ENCODE measurements at places on chromosomes 1 and 21.
A peak's percentile ranks its signal among the peaks of the same experiment; 100 is the strongest.

DNA sequence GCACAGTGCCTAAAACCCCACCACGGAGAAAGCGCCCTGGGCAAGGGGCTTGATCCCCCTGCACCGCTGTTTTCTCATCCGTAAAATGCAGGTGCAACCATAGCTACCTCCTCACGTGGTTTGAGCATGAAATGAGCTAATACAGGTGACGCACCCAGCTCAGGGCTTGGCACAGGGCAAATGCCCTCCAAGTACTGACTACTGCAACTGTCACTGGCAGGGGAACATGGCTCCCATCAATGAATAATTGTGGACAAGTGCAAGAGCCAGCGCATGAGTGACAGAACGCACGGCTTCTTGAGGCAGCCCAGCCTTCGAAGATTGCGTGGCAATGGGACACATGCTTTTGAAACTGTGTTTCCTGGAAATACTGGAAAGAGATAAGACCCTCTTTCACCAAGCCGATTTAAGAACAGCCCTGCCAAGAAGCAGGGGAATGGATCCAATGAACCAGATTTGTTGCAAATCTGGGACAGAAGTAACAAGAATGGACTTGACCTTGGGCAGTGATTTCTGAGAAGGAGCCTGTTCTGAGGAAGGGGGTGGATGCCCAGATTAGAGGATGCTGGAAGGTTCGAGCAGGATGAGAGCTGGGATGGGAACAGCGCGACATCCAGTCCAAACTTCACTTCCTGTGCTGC, 92.8 kb upstream of the IFFO2 start:
- DNase-seq, result no peak

DNA sequence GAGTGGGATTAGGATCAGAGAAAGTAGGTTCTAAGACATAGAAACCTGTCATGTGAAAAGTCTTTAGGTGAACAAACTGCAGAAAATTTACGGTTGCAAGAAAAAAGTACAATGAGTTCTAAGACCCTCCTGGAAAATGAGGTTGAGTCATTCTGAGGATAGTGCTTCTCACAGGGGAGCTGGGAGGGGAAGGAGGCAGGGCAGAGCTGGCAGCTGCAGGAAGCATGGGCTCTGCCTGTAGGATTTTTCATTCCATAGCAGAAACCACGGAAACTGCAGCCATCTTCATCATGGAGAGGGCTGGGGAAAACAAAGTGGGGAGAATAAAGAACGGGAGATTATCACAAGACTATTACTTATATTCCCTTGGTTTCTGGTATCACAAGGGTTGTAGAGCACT, 25.8 kb upstream of the THEM4 start:
- no peak for DNase-seq

- DNase-seq, result peak; percentile 57
Observed at GRCh38 chr1:113253187-113253586, 137.1 kb upstream of the MAGI3 start.

DNA sequence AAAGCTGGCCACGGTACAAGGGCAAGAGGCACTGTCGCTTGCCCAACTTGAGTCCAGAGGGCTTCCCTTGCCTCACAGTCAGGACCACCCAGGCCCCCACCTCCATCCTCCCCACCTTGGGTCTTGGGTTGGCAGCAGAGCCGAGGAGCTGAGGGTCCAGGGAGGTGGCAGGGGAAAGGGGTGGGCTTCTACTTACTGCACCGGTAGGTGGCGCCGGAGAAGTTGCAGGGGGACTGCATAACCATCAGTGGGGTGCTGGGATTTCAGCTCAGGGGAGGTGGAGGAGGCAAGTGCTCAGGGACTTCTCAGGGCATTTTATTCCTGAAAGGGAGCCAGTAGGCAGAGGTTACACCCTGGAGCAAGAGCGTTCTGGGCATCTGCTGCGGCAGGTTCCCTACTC, 44.0 kb downstream of the TRIM62 start:
- no peak for DNase-seq

DNA sequence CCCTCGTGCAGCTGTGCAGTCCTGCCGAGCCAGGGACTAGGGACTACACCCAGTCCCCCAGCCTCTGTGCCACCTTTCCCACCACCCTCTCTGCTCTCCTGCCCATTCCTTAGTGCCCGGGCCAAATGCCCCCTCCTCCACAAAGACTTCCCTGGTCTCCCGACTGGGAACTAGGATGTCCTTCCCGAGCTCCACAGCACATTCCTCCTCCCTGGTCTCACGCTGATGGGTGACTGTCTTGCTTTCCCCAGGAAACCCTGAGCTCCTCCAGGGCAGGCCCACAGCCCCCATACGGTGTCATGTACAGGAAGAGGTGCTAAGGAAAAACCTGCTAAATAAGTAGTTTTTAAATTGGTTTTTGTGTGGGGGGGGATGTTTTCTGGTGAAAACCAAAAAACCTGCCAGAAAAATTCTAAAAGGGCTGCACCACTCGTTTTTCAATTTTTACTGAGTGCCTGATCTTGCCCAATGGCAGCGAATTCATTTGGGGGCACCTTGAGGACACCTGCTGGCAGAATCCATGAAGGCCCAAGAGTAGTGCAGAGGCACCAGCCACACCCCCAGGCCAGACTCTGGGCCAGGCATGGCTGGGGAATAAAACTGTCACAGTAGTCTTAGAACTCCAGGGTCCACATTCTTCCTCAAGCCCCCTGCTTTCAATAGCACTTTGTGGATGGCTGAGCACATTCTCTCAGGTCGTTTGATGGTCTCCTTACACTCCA, 50.4 kb downstream of the GLIS1 start:
- no peak for DNase-seq

DNA sequence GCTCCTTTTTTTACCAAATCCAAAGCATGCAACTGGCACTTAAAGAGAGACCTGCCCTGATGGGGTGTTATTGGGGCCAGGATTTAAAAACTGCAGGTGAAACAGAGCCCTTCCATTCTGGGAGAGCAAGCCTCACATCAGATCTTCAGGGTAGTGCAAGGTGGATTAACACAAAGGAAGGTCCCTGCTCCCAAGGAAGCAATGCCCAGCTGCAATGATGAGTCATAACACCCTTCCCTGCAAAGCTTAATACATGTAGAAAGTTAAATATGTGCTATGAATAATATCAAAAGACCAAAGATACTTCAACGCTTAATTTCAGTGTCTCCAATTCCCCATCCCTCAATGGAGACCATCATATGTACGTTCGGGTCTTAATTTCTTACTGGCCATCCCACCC, 508.0 kb downstream of the OMA1 start:
- DNase-seq, result no peak

DNA sequence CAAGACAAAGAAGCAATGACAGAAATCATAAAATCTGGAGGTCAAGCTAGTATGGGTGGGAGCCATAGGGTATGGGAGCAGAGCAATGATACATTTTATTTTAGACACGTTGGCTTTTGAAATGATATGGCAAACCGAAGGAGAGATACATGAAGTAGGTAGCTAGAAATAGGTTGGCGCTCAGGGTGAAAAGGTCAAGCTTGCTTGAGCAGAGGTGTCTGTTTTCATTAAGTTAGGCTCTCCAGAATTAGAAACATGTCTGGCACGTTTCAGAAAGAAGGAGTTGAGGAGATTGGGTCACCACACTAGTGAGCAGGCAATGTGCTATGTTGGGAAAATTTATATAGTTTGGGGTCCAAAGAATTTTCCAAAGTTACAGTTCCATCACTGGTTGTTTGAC, 151.4 kb downstream of the AMY1C start:
- DNase-seq, result no peak

GRCh38 chr1:42746436-42747105, 6.5 kb upstream of the CLDN19 start:
- no peak for DNase-seq

DNA sequence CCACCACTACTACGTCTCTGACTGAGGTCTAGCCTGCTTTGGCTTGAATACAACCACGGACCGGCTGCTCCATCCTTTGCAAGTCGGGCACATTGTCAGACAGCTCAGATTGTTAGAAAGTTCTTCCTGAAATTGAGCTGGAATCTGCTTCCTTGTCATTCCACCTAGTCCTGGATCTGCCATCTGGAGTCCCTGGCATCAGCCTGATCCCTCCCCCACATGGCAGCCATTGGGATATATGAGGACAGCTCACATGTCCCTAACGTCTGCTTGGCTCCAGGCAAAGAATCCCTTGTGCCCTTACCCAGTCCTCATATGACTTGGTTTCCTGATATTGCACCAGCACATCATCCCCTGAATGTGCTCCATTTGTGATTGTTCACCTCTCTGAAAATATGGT, 56.3 kb upstream of the SYT6 start:
- DNase-seq, result no peak

- no peak for DNase-seq
Observed at GRCh38 chr1:192775631-192776030, 33.2 kb upstream of the RGS2 start.

DNA sequence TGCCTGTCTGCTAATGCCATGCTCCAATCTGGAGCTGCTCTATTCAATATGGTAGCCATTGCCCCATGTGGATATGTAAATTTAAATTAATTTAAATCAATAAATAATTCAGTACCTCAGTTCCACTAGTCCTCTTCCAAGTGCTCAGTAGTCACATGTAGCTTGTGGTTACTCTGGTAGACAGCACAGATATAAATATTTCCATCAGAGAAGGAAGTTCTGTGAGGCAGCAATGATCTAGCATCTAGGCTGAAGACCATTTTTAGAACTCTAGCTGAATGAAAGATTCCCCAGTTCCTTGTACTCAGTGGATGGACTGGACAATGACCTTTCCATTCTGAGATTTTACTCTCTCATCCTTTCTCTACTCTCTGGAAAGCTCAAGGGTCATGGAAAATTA, 25.8 kb upstream of the CAPZB start:
- DNase-seq, result no peak

DNA sequence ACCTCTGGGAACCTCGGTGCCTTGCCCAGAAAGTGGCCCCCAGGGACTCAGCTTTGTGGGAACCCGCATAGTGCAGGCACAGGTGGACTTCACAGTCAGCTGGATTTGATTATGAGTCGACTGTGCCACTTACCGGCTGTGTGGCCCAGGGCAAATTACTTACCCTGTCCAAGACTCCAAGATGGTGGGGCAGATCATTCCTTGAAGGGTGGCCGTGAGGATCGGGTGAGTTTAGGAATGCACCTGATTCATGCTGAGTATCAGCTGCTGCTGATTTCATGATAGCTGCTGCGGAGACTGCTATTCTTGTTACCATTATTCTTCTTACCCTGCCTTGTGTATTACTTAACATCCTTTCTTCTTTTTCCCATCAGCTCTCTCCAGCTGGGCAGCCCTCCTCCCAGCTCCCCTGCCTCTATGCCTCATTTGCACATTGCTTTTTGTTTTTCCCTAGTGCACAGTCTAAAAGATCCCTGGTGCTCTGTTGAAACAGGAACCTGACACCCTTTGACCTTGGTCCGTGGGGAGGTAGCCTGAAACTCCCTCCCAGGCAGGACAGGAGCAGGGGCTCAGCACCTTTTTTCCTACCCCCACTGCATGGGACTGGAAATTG, 40.5 kb upstream of the FHAD1 start:
- no peak for DNase-seq

DNA sequence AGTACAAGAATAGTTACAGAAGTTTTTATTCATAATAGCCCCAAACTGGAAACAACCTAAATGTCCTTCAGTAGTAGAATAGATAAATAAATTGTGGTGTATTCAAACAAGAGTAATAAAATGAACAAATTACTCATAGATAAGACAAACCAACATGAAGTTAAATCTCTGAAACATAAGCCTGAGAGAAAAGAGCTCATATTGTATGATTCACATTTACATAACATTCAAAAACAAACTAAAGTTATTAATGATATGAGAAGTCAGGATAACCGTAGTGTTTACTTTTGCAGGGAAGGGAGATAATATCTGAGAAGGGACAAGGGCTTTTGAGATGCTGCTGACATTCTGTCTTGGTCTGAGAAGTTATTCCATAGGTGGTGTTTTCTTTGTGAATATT, 13.5 kb downstream of the STPG1 start:
- no peak for DNase-seq

DNA sequence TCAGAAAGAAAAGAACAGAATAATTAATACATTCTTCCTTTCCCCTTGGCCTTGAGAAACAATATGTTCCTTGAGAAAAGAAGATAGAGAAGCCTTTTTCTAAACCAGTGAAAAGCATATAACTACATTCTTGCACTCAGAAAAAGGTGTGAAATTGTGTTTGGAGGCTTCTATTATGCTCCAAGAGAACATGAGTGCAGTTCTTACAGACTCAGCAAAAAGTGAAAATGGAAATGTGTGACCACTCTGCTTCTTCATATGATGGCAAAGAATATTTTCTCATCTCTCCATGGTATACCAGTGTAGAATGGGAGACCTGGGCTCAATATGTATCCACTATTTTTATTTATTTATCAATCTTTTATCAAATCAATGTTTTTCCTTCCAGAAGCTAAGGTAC, 43.2 kb downstream of the ALG14 start:
- no peak for DNase-seq

DNA sequence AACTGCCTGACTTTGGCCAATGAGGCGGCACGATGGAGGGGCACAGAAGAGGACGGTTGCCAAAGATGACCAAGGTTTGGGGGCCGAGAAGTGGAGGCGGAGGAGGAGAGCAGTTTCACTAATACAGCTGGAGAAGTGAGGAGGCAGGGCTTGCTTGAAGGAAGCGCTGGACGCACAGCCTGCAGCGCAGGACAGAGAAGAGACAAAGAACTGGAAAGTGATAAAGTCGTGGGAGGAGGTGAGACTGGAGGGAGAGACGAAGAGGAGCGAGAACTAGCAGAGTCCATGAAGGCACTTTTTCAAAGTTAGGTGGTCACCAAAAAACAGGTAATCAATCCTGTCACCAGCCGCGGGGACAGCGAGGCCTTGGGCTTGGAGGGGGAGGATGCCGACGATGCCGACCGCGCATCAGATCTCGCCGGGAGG, 771 bp downstream of the PACC1 start:
- no peak for DNase-seq

- DNase-seq, result peak; percentile 12
Observed at GRCh38 chr21:46185716-46186115, 1.5 kb upstream of the SPATC1L start.

- DNase-seq, result no peak
Observed at GRCh38 chr1:94817712-94818111, 2.4 kb upstream of the SLC44A3 start.

DNA sequence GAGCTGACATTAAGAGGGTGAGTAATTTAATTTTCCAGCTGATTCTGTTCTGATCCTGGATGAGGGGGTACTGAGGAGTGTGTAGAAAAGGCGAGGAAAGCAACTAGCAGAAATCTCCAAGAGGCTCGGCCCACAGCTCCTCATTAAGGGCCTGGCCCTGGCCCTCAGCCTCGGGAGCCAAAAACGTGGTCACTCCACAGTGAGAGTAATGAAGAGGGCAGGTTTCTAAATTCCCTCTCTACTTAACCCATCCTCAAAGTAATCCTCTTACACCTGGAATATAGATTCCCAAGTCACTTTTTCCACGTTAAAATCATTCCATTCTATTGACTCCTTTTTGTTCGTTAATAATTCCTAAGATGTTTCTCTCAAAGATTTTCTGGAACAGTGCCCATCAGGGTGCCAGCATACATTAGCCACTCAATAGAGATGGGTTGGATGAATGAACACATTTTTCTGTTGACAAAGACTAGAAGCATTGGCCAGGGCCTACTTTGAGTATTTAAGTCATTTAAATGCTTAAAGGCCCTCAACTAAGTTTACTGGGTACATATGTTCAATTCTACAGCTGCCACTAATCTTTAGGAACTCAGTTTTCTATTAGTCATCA, 1.1 kb upstream of the COL11A1 start:
- DNase-seq, result no peak
